ENCODE measurements at places on chromosomes 13 and 19.

DNA sequence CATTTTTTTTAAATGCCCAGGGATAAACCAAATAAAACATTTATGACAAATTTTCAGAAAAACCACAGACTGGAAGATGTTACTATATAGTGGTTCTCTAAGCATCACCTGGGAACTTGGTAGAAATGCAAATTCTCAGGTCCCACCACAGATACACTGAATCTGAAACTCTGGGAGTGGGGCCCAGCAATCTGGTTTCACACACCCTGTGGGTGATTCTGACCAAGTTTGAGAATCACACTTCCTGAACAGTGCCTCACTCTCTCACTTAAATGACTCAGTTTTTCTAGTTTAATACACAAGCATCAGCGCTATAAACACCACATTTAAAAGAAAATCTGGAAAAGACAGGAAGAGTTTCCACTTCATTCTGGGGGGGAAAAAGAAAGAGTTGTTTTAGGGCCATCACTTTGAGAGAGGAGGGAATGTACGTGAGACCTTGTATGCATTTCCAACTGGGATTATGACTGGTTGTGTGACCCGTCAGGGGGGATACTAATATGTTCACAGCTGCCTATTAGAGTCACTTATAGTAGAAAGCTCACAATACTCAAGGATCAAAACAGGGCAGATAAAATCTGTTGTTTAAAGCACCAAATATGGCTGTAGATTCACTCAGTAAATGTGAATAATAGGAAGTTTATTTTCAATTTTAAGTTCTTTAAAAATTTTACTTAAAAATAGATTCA, 567.7 kb downstream of the GPC6 start:
- DNase-seq = no peak

- no peak for DNase-seq
These were observed 10.4 kb downstream of the MIDN start for GRCh38 chr19:1258707-1259205.

DNA sequence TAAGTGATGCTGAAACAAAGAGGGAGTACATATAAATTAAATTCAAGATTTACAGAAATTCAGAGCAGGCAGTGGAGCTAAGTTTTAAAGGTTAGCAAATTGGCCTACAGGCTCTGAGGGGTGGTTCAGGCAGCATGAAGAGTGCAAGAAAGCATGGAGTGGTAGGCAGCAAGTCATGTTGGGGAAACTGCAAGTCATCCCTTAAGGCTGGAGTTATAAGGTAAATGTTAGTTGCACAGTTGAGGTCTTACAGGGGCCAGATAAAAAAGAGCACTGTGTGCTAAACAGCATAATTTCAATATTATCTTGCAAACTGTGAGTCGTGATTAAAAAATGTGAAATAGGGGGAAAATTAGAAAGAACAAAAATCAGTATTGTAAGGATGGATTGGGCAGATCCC, 106.2 kb downstream of the VWA8 start:
- DNase-seq = no peak

DNA sequence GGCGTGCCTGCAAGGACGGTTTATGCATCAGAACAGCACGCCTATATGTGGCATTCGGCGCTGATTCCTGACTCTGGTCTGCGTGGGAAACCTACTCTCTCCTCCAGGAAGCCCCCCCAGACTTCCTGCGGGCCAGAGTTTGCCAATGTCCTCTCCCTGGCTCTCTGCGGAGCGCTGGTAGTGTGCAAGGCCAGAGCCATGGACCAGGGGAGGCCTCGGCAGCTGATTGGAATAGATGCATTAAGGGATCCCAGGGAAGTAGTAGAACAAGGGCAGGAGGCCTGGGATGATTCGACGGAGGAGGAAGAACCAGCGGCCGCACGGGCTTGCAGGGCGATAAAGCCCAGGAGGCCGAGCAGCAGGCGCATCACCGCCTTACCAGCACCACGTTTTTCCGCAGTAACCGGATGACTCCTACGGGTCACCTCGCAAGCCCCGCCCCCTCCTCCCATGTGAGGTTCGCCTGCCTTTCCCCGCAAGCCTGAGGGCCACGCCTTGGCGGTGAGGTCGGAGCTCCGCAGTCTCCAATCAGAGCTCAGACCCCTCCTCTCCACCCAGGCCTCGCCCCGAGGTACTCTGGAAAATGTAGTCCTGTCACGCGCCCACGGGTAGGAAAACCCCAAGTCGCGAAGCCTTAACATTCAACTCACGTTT, 5.0 kb downstream of the CLEC11A start:
- DNase-seq = peak; percentile 33

DNA sequence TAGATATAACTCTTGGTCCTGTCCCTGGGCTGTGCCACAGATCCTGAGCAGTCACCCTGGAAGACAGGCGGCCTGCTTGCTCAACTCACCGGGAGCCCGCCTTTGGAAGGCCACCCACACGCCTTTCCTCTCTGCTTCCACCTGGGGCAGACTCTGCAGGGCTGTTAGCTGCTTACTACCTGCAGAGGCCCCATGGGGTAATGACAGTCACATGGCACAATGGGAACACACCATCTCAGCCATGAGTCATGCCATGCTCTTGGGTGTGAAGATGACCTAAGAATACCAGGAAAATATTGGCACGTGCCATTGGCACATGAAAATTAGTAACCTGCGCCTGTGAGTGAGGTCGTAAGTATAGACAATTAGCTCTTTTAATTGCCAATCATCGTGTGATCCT, 108.6 kb downstream of the COL4A2 start:
- DNase-seq = no peak

- no peak for DNase-seq
These were observed 74.1 kb downstream of the DCLK1 start for GRCh38 chr13:36057041-36057440.

DNA sequence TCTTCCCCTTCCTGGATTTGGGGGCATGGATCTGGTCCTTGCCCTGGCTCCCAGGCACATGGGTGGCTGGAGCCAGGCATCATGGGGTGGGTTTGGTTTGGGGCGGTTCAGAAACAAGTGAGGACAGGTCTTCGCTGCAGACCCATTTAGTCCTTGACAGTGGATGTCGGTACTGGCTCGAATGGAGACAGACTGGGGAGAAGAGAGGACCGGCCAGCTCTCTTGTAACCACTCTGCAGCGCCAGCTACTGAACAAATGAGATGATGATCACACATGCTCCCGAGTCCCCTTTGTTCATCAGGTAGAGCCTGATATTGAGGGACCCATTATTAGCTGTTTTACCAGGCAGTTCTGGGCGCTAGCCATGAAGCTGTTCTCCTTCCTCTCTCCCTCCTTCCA, 64.5 kb downstream of the CHST8 start:
- DNase-seq = no peak

DNA sequence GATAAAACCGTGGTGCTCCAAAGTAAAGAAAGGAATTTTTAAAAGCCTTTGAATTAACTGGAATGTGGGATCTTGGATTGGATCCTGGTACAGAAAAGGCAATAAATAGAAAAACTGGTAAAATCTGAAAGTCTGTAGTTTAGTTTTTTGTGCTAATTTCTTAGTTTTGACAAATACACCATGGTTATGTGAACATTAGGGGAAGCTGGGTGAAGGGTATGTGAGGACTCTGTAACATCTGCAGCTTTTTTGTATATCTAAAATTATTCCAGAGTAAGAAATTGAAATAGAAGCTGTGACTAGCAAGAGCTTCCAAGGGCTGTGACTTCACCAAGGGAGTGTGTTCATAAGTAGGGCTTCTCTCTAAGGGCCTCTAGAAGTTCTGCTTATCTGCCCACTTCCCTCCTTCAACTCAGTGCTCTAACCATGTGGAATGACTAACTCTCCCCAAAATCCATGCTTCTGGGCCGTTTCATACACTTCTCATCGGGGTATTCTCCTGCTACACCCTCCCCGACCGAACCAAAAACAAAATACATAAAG, 26.5 kb downstream of the ARHGAP35 start:
- no peak for DNase-seq

DNA sequence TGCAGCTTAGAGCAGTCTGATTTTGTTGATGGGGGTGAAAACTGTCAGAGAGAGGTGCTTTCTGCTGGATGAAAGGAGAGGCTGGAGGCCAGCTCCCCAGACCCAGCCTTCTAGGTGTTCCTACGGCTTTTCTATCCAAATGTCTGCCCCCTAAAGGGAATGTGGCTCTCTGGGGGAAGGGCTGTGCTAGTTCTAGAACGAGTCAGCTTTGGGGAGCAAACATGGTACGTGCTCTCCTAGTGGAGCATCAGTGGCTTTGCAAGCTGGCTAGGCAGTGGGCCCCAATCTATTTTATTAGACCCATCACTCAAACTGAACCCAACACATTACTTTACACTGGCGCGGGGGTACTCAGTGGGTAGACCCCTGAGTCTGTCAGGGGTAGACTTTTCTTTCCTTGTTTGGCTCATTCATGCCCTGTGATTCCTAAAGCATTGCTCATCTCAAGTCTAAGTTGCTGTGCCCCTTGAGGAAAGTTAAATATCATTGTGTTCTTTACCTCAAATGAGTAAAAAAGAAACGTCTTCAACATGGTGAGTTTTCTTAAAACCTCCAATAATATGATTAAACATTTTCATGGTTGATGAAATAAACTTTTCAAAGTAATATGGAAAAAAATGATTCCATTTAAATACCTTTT, 254.9 kb downstream of the DLEU7 start:
- no peak for DNase-seq

GRCh38 chr19:50947123-50947522, 5.7 kb downstream of the KLK5 start:
- DNase-seq = no peak

DNA sequence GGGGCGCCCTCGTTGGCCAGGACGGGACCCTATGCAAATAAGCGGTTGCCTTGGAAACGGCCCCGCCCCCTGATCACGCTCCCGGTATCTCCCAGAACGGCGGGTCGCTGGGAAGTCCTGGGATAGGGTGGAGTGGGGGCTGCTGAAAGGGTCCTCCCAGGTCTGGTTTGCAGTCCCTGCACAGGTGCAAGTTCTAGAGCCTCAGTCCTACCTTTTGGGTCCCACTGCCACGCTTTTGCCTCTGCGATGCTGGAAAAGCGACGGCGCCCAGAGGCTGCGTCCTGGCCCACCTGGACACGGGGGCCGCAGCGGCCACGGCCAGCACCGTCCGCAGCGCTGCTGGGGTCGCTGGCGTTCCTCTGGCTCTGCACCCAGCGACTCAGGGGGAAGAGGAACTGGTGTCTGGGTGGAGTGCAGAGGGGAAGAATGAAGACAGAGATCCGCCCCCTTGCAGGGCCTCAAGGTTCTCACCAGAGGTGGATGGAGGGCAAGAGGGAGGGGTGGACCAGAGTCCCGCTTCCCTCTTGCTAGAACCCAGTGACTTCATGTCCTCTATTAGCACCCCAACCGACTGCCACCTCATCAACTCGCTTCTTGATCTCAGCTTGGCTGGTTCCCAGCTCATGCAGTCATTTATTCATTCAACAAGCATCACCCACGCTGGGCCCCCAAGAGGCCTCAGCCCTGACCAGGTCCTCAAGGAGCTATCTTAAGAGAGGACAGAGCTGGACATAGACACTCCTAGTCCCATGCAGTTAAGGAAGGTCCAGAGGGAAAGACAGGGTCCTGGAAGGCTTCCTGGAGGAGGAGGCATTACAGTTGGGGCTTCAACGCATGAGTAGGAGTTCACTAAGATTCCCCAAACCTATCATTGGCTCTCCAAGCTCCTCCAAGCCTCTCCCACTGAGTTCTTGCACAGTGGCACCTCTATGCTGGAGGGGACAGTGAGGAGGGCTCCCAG, at the start of gene LRRC25:
Gene LRRC25, minus strand, starts transcription at position 381 of the 961 bp plus-strand sequence. CDS start 659 bp downstream, outside the sequence.
- DNase-seq = no peak

- no peak for DNase-seq
These were observed 459 bp downstream of the PRAM1 start for GRCh38 chr19:8501981-8502380.

DNA sequence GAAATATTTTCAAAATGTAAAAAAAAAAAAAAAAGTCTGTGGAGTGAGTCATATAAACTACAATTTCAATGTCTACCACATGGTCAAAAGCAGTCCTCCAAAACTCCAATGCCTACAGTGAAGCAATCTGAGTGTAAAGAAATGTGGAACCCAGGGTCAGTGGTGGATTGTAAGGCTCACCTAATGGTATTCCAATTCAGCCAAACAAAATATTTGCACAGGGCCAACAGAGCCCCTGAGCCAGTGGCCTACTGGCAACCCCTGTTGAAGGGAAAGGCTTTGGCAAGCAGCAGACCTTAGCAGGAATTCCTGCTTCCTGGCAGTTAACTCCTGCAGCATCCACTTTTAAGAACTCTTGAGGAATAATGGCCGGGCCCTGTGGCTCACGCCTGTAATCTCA, 3.4 kb downstream of the DNMT1 start:
- no peak for DNase-seq

DNA sequence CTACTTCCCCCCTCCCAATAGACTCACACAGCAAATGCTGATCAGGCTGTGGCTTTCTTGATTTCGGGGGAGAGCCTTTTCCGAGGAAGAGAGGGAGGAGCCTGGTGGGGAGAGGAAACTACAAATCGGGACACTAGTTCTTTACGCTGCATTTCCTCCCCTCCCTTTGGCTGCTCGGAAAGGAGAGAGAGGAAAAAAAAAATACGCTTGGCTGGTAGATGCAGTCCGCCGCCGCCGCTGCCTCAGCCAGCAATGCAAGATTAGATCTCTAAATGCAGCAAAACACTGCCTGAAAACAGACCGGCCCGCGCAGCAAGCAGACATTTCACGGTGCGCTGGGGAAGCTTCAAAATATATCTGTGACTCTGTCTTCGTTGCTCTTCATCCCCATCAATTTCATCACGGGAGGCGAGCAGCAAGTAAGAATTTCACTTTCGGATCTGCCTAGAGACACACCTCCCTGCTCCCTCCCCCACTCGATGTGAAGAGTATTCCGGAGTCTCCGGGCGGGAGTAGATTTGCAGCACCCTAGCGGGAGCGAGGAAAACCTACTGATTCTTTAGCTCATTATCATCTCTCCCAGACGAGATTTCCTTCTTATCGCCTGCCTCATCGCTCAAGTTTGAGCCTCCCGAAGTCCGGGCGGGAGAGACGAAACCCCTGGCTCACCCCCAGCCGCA, at the start of gene PCDH17:
Gene PCDH17, plus strand, starts transcription at position 149 of the 680 bp plus-strand sequence. CDS start 803 bp downstream, outside the sequence.
- no peak for DNase-seq

DNA sequence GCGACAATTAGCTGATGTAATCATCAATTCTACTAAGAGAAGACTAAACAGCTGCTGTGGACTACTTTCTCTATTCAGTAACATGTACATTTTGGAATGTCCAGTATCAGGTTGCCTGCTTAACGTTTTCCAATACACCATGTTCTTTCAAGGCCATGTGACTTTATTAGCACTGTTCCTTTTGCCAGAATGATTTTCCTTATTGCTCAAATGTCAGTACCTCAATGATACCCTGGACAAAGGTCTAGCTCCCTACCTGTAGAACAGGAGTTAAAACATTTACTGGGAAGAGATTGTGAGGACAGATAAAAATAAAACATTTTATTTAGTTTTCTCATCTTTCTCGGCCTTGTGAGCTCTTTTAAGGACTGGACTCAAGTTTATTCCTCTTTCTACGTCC, 3.8 kb upstream of the RBM26 start:
- DNase-seq = no peak

Measured in stimulated activated CD8-positive, alpha-beta memory T cell treated with anti-CD3 and anti-CD28 coated beads, Interleukin-2, amount 100 ng/mL, for 1 hour (primary cell).